ENCODE measurements at places on chromosomes 13 and 19.

- DNase-seq, result no peak
Measured at GRCh38 chr13:104586051-104586746, 1520.0 kb upstream of the SLC10A2 start.

GRCh38 chr19:3862826-3863500 is 5.9 kb downstream of the ZFR2 start:
- DNase-seq, result no peak

- DNase-seq, result no peak
Measured at GRCh38 chr13:41643507-41643906, 186.2 kb downstream of the RGCC start.

- DNase-seq, result no peak
Measured at GRCh38 chr13:84649853-84650252, 767.6 kb upstream of the SLITRK1 start.

DNA sequence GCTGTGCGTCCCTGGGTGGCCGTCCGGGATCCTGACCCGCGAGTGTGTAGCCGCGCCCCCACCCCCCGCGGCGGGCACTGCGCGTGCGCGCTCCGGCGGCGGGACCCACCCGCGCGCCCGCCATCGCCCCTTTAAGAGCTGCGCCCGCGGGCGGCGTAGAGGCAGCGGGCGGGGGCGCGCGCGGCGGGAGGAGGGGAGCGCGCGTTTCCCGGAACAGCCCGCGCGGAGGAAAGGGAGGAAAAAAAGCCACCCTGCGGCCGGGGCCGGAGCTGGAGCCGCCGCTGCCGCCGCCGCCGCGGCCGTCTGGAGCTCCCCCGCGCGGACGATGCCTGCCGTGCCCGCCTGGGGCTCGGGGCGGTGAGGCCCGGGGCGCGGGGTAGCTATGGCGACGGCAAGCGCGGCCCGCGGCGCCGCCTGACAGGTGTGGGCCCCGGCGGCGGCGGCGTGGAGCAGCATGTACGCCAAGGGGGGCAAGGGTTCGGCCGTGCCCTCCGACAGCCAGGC is at the start of gene SSBP4:
SSBP4 (plus strand) TSS at position 204 of the 504 bp plus-strand sequence; CDS start at position 455, 251 bp downstream.
- no peak for DNase-seq

DNA sequence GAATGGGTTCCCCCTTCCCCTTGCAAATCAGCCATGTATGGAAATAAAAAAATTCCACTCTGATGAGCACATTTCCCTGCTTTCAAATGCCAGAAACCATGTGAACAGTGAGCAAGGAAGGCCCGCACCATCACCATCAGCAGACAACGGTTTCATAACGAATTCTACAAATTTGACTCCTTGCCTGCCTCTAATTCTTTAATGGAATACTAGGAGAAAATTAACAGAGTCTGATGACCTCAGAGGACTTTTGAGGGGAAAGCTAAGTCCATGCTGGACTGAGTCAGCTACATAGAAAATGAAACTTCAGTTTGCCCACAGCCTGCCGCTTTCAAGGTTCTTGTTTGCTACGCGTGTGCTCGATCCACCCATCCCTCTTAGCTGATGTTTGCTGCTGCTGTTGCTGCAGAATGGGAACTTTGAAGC is 46.7 kb upstream of the KL start:
- DNase-seq, result no peak

GRCh38 chr19:19651076-19651475 is 7.6 kb upstream of the GMIP start:
- DNase-seq, result no peak

GRCh38 chr19:1955171-1956121 is 14.5 kb downstream of the CSNK1G2 start:
- DNase-seq, result no peak

DNA sequence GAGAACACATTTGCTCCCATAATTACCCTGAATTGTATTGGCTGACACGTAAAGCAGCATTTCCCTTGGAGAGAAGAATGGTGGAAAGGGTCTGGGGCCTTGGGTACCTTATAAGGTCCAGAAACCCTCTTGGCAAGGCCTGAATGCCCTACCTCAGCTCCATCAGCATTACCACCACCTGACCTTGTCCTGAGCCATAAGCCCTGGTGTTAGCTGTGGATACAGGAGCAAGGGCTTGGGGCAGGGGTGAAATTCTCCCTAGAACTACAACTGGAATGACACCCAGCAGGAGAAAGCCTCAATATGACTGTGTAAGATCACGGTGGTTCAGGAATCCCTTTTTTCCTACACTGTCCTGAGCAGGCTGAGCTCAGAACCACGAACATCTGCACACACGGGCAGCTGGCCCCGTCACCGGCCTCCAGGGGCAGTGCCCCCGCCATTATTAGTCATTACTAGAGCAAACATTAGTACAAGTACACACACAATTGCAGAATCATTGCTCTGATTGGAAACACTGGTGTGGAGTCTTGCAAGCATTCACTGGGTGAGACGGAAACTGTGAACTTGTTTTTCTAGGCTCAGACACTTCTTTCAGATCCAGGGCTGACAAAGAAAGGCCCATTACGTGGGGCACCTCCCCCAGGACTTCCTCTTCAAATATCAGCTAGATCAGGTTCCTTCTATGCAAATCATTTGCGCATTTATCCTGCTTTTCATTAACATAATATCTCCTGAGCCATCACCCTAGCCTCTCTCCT is 26.8 kb upstream of the MTIF3 start:
- no peak for DNase-seq

DNA sequence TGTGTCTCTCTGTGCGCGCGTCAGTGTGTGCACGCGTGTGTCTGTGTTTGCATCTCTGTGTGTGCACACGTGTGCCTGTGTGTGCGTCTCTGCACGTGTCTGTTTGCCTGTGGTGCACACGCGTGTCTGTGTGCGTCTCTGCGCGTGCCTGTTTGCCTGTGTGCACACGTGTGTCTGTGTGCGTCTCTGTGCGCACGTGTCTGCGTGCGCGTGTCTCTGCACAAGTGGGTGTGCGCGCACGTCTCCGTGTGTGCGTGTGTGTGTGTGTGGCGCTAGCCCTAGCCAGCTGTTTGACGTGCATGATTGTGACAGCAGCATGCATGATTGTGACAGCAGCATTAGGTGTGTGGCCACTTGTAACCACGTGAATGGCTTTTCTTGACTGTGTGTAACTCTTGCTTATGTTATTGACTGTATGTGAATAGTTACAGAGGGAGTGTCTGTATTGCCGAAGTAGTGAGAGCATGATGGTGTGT is 31.1 kb downstream of the ZNF146 start:
- DNase-seq, result no peak

GRCh38 chr13:42215578-42216421 is 56.2 kb upstream of the AKAP11 start:
- DNase-seq, result peak; percentile 15

- no peak for DNase-seq
Measured at GRCh38 chr19:8643860-8644653, 13.6 kb downstream of the NFILZ start.

GRCh38 chr19:13031917-13032623 is 36.8 kb downstream of the NFIX start:
- no peak for DNase-seq

- DNase-seq, result no peak
Measured at GRCh38 chr19:19160461-19161035, 9.5 kb downstream of the MEF2B start.

DNA sequence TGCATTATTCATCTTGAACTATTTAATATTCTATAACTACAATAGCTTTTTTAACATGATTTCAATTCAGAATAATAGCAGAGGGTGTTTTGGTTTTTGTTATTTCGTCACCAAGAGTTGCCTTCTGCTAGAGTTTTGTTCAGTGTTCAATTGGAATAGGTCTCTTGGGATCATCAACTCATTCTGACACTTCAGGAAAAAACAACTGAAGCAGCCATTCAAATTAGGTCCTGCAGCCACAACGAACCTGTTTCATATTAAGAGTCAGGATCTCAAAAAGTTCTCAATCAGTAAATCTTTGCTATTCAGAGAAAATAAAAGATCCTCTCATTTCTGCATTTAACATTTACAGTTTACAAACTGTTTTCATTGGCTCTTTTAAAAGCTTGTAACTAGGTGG is 2.4 kb upstream of the CHAMP1 start:
- no peak for DNase-seq

- DNase-seq, result no peak
Measured at GRCh38 chr19:55857149-55857548, 20.8 kb downstream of the NLRP4 start.
